ENCODE measurements at places on chromosomes 16 and 17.
A peak's percentile ranks its signal among the peaks of the same experiment; 100 is the strongest.

DNA sequence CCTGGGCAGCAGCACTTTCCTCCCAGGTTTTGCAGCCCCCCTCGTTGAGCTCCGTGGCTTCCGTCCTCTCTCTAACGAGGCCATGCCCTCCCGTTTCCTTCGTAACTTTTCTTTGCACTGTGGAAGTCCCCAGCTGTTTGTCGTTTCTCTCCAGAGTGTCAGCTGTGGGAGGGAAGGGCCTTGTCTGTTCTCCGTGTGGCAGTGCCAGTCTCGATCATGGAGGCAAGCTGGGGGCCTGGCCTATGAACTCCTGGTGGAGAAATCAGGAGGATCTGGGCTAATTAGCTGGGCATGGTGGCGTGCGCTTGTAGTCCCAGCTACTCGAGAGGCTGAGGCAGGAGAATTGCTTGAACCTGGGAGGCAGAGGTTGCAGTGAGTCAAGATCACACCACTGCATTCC, 28.3 kb downstream of the TBCD start:
- DNase-seq: no peak

- DNase-seq: no peak
These were observed 2.0 kb upstream of the GPR179 start for GRCh38 chr17:38345743-38346142.

DNA sequence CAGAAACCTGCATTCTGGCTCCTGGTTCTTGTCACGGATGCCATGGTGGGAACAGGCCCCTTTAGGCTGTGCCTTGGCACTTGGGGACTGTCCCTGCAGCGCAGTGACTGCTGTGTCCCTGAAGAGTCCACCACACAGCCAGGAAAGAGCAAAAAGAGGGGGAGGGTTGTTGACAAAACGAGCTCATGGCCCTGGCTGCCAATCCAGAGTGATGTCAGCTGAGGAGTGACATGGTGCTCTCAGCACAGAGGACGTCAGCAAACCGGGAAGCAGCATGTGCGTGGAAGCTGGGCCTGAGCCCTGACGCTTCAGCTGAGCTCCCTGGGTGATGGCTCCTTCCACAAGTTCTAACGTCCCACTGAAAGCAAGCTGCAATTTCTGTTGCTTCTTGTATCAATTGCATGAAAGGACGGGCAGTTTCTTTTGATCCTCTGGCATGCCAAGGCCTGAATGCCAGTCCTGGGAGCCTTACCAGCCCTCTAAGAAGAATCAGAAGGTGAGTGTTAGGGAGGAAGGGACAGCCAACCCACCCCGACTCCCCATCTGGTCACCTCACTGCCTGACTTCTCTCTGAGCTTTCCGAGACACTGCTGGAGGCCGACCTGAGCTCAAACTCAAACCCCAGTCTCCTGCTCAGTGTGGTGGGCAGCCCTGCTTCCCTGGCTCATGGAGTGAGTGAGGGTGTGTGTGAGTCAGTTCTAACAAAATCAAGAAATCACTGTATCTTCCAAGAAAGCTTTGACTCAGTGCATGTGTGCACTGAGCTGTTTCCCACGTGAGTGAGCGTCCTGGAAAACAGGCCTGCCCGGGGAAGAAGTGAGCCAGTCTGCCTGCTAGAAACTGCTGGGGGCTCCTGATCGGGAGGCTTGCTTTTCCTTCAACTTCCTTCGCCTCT, 14.7 kb upstream of the WNT3 start:
- DNase-seq: no peak

GRCh38 chr17:8103549-8103948, 14.8 kb downstream of the ALOXE3 start:
- no peak for DNase-seq

GRCh38 chr16:81263470-81264220, 25.2 kb downstream of the BCO1 start:
- DNase-seq: no peak

GRCh38 chr17:29615492-29616299, 7.0 kb downstream of the CORO6 start:
- DNase-seq: peak; percentile 76

GRCh38 chr16:996681-997080, 15.1 kb downstream of the SOX8 start:
- DNase-seq: no peak

GRCh38 chr17:75335315-75335714, 46.1 kb upstream of the SLC25A19 start:
- no peak for DNase-seq
